Ovary (tissue), 10 donors: ENCODE measurements at places on chromosomes 11 and 22. TPM values are rescaled to one million over a fixed set of nuclear protein-coding genes. Genes with fewer than 3 reads are reported as not detected.

Gene USP2
- total RNA-seq = 4.8 TPM

DNA sequence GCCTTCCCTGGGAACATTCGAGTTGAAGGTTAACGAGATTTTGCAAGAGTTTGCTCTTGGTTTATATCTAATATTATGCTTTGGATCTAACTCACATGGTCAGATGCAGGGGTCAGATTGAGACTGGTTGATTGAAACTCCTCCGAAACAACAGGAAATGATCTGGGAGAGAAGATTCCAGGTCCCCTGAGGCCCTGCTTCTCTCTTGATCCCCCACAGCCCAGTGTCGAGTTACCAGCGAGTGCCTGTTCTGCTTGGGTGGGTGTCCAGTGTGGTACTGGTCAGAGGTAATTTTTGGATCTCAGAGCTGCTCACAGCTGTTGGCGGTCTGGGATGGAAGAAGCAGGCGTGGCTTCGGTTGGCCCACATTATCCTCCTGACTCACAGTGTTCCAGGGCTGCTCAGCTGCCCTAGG is 9.2 kb downstream of the FBLN1 start:
- no peak overlapping the region for H3K27ac ChIP-seq
- H3K36me3 ChIP-seq = no peaks in the 10 kb centered on the region
- DNase-seq = peak; percentile 81
- peaks cover 22% of the 10 kb centered on the region for H3K4me1 ChIP-seq

GRCh38 chr11:44943696-44944095 is 7.0 kb downstream of the TP53I11 start:
- H3K27ac ChIP-seq = no peak overlapping the region
- H3K4me1 ChIP-seq = no peaks in the 10 kb centered on the region
- H3K27me3 ChIP-seq = no peaks in the 10 kb centered on the region
- no peak for DNase-seq

DNA sequence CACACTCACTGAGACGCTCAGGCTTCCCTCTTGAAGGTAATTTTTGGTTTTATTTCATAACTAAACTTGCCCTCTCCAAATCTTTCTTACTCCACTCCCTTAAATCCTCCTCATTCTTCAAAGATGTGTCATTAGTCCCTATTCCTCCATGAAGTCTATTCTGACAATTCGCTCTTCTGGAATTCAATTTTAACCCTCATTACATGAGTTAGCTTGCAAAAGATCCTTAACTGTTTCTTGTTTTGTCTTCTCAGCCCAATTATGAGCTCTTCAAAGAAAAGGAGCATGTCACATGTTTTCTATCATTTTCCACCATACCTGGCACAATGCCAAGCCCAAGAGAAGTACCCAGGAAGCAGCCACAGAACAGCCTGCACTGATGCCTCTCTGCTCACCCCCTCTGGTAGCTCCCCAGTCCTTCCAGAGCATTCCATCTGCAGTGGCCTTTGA is 13.0 kb downstream of the GALNT18 start:
- H3K4me1 ChIP-seq = no peaks in the 10 kb centered on the region
- no peak overlapping the region for H3K4me3 ChIP-seq
- H3K27me3 ChIP-seq = no peaks in the 10 kb centered on the region
- DNase-seq = no peak
- H3K27ac ChIP-seq = no peak overlapping the region

DNA sequence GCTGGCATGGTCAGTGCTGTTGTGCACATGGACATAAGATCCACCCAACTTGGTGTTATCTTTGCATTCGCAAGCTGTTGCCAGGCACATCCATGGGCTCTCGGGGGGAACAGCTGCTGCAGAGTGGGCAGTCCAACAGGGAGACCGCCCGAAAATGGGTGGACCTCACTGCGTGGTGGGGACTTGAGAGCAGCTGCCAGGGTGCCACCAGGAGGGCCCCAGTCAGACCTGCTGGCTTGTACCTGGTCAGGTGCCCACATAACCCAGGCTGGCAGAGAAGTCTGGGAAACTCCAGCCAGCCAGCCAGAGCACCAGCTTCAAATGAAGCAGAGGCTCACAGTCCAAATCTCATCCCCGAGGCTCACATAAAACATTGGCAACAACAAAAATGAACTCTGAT is 120.2 kb downstream of the BCR start:
- no peak overlapping the region for H3K27ac ChIP-seq
- DNase-seq = no peak
- H3K27me3 ChIP-seq = no peaks in the 10 kb centered on the region
- H3K4me3 ChIP-seq = no peak overlapping the region
- peaks cover 5% of the 10 kb centered on the region for H3K4me1 ChIP-seq

DNA sequence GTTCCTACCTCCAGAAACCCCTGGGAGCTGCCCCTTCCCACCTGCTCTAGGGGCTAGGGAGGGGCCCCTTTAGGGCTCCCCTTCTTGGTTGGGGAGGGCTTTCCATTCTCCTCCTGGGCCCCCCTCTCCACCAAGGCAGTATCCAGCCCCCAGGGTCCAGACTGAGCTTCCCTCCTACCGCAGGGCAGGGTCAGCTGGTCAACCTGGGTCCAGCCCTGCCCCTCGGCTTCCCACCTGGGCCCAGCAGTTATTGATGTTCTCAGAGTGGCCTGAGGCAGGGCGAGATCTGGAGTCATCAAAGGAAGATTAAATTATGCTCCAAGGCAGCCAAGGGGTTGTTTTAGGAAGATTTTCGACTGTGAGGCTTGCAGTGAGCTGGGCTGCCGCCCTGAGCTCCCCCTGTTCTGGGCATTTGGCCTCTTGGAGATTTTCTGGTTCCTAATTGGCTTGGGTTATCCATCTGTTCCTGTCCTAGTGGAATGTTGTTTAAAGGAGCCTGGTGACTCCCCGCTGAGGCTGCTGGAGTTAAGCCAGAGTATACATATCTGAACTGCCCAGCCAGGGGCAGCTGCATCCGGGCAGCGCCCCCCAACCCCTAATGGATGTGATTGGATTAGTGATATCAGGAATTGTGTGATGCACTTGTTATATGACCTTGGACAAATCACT is 1.8 kb upstream of the SLC22A8 start:
- no peaks in the 10 kb centered on the region for H3K27me3 ChIP-seq
- DNase-seq = no peak
- H3K4me1 ChIP-seq = peaks cover 1% of the 10 kb centered on the region
- no peak overlapping the region for H3K4me3 ChIP-seq
- no peaks in the 10 kb centered on the region for H3K36me3 ChIP-seq

Gene BDNF
- 0.10 TPM for total RNA-seq

Gene IGF2
- 376 TPM for total RNA-seq
